ENCODE measurements at places on chromosomes 3 and 15.

GRCh38 chr15:89057506-89058133 lies 30.6 kb upstream of the ABHD2 start:
- DNase-seq, result peak; percentile 84

GRCh38 chr3:59880717-59881116 lies 830.9 kb upstream of the CFAP20DC start:
- no peak for DNase-seq

GRCh38 chr15:46265664-46266347 lies 631.0 kb downstream of the SQOR start:
- no peak for DNase-seq

DNA sequence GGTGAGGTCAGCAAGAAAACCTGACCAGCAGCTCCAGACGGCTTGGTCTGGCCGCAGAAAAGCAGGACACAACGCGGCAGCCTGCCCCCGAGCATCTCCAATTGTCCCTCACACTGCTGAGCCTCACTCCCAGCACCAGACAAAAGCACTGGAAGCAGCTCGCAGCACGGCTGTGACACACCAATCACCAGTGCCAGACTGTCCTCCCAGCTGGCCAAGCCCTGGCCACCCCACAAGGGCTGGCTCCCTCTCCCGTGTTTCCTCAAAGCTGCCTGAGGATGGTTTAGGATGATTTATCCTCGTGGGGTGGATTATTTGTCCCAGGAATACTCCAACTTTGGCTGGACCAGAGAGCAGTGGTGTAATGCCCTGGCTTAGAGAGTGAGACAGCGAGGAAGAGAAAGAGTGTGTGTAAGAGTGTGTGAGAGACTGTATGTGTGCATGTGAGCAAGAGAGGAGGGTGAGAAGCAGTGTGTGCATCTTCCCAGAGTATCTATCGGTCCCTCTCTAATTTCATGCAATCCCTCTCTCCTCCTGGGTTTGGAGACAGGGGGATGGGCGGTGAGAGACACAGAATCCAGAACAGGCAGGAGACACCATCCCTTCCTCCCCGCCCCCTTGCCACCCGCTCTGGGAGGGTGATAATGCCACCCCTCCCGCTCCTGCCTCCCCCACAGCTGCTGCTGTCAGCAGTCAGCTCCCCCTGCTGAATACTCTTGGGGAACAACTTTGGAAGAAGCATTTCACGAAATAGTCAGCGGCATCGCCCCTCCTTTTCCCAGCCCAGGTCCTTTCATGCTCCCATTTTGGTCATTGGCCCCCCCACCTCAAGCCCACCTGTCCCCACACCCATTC lies 34.2 kb downstream of the SEMA5B start:
- no peak for DNase-seq

DNA sequence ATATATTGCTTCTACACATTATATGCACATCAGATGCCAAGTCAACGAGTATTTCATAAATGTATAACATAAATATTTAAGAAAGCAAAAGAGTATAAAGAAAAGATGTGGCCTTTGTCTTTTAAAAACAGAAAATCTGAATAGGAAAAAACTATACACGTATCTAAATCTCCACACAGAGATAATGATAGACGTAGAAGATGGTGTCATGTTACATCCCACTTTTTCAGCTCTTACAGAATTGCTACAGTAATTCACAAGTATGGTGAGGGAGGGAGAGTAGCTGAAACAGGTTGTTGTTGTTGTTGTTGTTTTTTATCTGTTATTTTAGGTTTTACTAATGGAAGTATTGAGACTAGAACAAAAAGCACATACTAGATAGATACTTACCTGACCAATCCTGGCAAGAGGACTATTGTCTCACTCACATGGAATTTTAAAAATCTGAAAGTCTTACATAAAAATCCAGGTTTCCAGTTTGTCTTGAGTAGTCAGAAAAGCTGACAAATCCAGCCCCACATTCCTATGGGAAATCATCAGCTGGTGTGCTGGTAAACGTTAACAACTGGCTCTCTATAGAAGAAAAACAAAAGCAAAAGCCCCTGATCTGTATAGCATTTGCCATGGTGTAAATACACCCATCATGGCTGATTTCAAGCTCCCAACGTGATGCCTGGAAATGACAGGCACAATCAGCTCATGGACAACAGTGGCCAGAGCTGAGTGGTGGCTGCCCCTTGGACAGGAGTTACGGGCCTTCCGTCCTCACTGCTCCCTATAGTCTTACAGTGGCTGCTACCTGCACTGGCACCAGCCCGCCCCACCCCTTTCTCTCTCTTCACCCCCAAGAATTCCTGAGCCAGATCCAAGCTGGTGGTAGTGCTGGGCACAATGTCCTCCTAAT lies 47.4 kb upstream of the VGLL4 start:
- no peak for DNase-seq

GRCh38 chr3:187150599-187150998 lies 11.3 kb upstream of the RPL39L start:
- DNase-seq, result peak; percentile 75

GRCh38 chr3:28617821-28618220 lies 269.2 kb upstream of the AZI2 start:
- no peak for DNase-seq

GRCh38 chr3:150237490-150237889 lies 170.6 kb upstream of the TSC22D2 start:
- DNase-seq, result no peak

- DNase-seq, result no peak
Observed at GRCh38 chr3:142007710-142008399, 131.4 kb downstream of the ATP1B3 start.

- no peak for DNase-seq
Observed at GRCh38 chr15:63603516-63603915, 6.3 kb downstream of the FBXL22 start.

GRCh38 chr15:29978411-29979382 lies 104.1 kb upstream of the GOLGA8J start:
- no peak for DNase-seq

GRCh38 chr3:50316657-50317242 lies 5.8 kb downstream of the HYAL2 start:
- DNase-seq, result peak; percentile 94

- DNase-seq, result no peak
Observed at GRCh38 chr3:187746059-187746441, 782 bp upstream of the BCL6 start.

GRCh38 chr3:25412269-25412668 lies 15.8 kb upstream of the RARB start:
- DNase-seq, result no peak

GRCh38 chr15:71484080-71484479 lies 326.3 kb upstream of the NR2E3 start:
- DNase-seq, result no peak

DNA sequence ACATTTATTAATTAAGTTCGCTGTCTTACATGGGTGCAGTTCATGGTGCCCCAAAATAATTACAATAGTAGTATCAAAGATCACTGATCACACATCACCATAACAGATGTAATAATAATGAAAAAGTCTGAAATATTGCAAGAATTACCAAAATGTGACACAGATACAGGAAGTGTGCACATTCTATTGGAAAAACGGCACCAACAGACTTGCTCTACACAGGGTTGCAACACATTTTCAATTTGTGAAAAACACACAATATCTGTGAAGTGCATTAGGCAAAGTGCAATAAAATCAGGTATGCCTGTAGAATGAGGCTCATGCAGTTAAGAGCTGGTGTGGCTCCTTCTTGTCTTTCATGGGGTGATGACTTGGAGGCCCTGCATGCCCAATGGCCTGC lies 265.8 kb downstream of the RPLP1 start:
- DNase-seq, result no peak

GRCh38 chr3:110711851-110712516 lies 359.6 kb upstream of the NECTIN3 start:
- DNase-seq, result no peak

DNA sequence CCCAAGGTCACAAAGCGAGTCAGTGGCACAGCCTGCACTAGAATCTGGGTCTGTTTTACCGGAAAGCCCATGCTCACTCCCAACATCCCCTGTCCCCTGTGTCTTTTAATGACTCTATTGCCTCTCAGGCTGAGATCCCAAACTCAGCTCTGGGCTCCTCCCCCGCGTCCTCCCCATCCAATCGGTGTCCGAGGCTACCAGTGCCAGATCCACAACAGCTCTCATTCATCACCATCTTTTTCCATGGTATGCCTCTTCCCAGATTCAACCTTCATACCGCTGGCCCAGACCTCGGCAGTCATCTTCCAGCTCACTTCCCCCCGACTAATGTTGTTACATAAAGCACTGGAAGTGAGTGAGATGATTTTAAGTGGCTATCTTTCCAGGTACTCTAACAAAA lies 16.1 kb upstream of the KY start:
- no peak for DNase-seq

GRCh38 chr15:74464216-74464615 lies 3.3 kb upstream of the UBL7 start:
- DNase-seq, result no peak

- DNase-seq, result no peak
Observed at GRCh38 chr15:32738666-32739065, 20.9 kb downstream of the GREM1 start.

DNA sequence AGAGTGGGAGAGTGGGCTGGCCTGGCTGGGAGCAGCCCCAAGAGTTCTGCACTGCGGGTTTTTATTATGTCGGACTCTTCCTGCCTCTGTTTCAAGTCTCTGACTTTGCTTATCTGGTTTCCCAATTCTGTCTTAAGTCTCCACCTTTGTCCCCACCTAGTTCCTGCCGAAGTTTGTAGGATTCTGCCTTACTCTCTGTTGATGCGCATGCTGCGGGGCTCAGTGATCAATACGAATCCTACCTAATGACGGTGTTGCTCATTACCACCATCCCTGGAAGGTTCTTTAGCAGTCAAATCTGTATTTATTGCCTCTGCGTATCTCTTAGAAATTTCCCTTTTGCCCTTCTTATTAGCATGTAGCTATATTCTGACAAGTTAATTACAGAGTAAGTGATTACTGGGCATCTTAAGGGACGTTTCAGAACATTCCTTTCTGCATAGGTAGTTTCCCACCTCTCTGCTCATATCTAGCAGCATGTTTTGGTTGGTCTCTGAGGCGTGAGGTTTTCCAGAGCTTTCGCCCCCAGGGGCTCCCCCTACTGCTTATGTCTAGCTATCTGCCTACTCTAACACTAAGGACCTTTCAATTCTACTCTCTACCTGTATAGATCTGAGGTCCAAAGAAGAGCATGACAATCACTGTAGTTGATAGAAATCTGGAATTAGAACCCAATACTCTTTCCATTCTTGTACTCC lies 236.0 kb upstream of the EIF1B start:
- no peak for DNase-seq

DNA sequence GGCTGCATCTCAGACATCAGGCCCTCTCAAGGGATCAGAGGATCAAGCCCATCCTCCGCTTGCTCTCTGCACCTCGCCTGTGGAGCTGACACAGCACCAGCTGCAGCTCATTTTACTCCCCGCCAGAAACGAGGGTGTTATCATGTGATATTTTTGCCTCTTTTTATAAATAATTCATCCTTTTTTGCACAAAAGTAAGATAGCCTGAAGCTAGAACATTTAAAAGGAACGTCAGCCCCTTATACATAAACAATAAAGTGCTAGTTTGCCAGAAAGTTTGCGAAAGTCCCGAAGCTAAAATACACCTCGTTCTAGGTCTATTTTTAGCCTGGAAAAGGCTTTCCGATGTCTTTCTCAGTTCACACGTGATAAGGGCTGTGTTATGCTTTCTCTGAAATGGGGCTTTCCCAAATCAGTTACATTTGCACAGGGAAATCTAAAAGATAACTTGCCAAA lies 9.6 kb upstream of the FAM174B start:
- DNase-seq, result no peak

- no peak for DNase-seq
Observed at GRCh38 chr3:104273046-104273649, 1093.6 kb upstream of the ALCAM start.

DNA sequence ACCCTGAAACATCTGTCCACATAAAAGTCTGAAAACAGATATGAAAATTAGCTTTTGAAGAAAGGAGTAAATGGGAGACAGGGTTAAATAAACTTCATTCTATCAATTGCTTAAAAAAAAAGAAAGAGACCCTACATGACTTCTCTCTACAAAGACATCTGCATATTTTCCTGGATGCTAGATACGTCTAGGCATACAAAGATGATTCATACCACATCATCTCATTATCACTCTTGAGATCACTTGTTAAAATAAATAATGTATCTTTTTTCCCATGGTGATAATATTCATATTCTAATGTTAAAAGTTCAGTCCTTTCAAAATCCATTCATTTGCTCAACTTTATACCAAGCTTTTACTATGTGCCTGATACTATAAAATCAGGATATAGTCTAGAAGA lies 295.8 kb downstream of the MAGI1 start:
- DNase-seq, result no peak

DNA sequence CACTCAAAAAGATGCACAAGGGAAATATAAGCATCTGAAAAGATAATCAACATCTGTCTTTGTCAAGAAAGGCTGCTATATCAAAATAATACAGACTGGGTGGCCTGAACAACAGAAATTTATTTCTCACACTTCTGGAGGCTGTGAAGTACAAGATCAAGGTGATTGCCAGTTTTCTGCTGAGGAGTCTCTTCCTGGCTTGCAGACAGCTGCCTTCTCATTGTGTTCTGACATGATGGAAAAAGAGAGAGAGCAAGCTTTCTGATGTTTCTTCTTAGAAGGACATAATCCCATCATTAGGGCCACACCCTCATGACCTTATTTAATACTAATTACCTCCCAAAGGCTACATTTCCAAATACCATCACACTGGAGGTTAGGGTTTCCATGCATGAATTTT lies 1573.3 kb downstream of the SI start:
- DNase-seq, result no peak

GRCh38 chr3:57974796-57975388 lies 33.3 kb upstream of the FLNB start:
- no peak for DNase-seq

DNA sequence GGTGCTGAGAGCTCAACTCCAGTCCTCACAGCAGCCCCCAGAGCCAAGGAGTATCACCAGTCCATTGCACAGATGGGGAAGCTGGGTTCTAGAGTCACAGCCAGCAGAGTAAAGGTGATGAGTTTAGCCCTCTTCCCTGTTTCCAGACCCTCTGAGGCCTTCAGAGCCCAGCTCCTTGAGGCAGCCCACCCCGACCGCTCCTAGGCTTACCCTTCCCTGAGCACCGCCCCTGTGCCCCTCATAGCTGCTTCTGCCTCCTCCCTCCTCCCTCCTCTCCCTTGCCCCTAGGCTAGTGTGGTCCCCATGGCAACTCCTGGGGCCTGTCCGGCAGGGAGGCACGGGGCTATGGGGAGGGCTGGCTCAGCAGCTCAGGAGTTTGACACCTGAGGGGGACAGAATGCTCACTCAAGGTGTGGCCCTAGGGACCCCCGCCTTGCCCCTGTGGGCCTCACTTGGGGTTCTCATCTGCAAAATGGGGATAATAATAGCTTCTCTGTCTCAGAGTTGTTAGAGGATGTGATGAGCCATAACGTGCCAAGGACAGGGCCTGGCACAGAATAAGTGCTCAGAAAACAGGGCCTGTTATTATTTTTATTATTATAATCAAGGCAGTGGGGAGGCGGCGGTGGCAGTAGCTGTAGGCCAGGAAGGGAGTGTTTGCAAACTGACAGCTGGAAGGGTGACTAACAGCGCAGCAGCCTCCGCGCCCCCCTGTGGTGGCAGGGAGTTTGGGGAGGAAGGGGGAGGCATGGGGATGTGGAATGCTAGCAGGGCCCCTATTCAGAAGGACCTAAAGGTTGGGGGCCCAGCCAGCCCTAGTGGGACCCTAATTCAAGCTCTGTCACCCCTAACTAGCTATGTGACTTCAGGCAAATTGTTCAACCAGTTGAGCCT lies 11.5 kb downstream of the CSK start:
- peak; percentile 80 for DNase-seq

All from activated CD8-positive, alpha-beta memory T cell treated with anti-CD3 and anti-CD28 coated beads, Interleukin-2, amount 10 ng/mL, durations not matched to agents 7 days and 5 days (primary cell).